ENCODE measurements at places on chromosomes 3 and 15. TPM values are rescaled to one million over a fixed set of nuclear protein-coding genes. Genes with fewer than 3 reads are reported as not detected.

The P2RY12 gene
- 2.2 TPM for total RNA-seq

DNA sequence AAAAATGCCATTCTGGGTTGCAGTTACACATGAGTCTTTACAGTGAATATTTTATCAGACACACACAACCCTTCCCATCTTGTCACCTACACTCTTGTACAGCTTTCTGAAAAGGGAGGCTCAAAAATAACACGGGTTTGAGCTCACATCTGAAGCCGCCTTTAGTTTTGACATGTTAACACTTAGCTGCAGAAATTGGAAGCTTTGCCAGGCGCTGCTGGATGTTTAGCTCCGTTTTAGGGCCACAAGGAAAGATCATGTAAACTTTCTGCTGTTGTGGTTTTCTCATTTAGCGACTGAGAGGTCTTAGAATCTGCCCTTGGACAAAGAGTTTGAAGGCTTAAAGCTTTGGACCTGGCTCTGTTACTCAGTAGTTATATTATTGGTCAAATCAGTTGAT is 120.1 kb downstream of the OXNAD1 start:
- no peaks in the 10 kb centered on the region for H3K36me3 ChIP-seq
- H3K4me3 ChIP-seq: no peak overlapping the region
- H3K4me1 ChIP-seq: no peaks in the 10 kb centered on the region
- no peak overlapping the region for H3K27ac ChIP-seq

The ANKRD34C gene
- not detected for total RNA-seq

DNA sequence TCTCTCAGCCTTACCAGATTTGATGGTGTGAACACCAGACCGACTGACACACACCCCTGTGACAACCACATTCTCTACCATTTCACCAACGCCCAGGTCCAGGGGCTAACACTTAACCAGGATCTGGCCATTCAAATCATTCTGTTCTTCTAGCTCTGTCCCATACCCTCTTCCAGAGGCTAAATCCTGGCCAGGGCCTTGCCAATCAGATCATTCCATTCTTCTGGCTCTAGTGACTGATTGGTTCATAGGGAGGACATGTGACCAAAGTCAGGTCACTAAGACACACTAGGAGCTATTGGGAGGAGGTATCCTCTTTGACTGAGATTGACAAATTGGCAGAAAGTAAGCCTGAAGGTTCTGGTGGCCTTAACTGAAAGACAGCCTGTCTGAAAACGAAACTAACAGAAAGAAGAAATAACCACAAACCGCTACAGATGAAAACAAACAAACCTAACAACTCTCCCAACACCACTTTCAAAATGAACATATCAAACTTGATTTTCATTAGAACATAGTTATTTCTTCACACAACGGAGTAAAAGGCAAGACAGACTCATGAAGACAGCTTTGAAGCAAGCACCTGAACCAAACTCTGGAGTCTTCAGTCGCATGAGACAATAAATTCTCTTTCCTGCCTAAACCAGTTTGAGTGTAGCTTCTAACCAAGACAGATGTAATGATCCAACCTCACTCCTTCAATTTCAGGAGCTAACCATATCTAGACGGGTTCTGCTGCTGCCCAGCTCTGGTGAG is 68.5 kb downstream of the TRANK1 start:
- no peaks in the 10 kb centered on the region for H3K27me3 ChIP-seq
- no peaks in the 10 kb centered on the region for H3K36me3 ChIP-seq
- H3K4me1 ChIP-seq: no peaks in the 10 kb centered on the region
- H3K27ac ChIP-seq: no peak overlapping the region
- no peak overlapping the region for H3K4me3 ChIP-seq

DNA sequence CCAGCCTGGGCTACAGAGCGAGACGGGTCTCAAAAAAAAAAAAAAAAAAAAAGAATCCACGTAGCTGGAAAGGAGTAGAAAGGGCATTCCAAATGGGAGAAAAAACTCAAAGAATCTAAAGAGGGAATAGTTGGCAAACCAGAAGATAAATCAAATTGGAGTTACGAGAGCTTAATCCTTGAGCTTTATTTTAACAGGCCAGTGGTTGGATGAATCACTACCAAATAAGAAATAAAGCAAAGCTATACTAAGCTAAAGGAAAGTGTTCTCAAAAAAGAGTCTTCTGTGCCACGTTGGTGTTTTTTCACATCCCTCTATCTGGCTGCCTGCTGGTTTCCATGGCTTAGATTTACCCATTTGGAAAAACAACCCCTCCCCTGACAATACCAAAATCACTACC is 14.0 kb downstream of the VGLL4 start:
- H3K4me1 ChIP-seq: peaks cover 27% of the 10 kb centered on the region
- no peak for DNase-seq
- H3K36me3 ChIP-seq: no peaks in the 10 kb centered on the region
- no peak overlapping the region for H3K4me3 ChIP-seq

DNA sequence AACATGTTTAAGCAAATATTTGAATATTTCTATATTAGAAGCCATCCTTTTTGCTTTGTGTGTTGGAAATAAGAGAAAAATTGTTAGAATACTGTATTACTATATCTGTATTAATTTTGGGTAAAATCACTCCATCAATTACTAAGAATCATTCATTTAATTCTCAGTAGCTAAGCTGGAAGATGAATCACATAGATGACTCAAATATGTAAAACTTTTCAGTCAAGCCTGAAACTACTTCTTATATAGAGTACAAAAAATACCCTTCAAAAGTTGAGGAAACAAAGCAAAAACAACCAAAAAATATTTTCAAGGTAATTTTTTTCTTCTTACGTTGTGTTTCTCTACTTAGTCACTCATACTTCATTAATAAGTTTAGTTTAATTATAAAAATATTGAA is 205.7 kb upstream of the ROBO1 start:
- H3K4me3 ChIP-seq: no peak overlapping the region
- no peak overlapping the region for H3K27ac ChIP-seq
- no peak for DNase-seq

DNA sequence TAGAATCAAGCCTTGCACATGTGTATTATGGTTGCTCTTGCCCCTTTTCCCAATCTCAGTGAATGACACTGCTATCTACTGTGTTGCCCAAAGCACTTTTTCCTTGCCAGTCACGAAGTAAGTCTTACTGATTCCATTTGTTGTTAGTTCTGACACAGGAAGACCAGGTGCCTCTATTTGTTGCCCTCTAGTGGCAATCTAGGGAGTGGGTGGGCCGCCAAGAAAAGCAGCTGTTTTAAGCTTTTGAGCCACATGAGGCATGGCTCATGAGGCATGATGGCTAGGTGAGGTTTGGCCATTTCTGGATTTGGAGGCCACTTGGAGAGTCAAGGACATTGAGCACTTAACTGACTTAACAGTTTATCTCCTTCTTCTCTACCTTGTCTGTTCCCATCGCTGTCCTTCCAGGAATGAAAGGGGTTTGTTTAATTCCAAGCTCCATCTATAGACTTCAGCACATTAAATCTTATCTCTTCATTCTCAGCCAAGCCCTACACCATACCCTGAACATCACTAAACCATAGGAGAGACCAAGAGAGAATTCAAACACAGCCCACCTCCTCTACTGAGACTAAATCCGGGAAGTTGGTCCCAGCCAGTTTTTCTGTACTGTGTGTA is 103.1 kb downstream of the HCN4 start:
- no peaks in the 10 kb centered on the region for H3K27me3 ChIP-seq
- peaks cover 2% of the 10 kb centered on the region for H3K36me3 ChIP-seq
- H3K27ac ChIP-seq: no peak overlapping the region
- H3K4me1 ChIP-seq: no peaks in the 10 kb centered on the region
- peak; percentile 62 for DNase-seq
